Spleen (tissue), 13 donors: ENCODE measurements at places on chromosomes 3 and 15.

DNA sequence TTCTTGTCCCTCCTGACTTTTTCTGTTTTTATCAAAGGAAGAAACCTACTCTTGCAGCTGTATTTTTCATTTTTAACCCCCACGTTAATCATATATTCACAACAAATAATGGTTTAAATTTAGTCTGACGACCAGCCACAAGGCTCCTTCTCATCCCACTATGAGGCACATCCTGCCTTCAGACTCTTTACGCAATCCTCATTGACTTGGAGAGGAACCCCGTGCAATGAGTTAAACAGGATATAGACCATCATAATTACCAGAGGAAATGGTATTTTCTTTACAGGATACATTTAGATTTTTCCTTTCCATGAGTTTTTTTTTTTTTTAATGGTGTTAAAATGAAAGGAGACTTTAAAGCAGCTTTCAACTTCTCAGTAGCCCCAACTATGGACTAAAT is 68.5 kb downstream of the WWTR1 start:
- peaks cover 47% of the 10 kb centered on the region for H3K4me1 ChIP-seq
- DNase-seq = no peak
- no peak overlapping the region for H3K4me3 ChIP-seq
- no peaks in the 10 kb centered on the region for H3K36me3 ChIP-seq
- no peaks in the 10 kb centered on the region for H3K27me3 ChIP-seq

DNA sequence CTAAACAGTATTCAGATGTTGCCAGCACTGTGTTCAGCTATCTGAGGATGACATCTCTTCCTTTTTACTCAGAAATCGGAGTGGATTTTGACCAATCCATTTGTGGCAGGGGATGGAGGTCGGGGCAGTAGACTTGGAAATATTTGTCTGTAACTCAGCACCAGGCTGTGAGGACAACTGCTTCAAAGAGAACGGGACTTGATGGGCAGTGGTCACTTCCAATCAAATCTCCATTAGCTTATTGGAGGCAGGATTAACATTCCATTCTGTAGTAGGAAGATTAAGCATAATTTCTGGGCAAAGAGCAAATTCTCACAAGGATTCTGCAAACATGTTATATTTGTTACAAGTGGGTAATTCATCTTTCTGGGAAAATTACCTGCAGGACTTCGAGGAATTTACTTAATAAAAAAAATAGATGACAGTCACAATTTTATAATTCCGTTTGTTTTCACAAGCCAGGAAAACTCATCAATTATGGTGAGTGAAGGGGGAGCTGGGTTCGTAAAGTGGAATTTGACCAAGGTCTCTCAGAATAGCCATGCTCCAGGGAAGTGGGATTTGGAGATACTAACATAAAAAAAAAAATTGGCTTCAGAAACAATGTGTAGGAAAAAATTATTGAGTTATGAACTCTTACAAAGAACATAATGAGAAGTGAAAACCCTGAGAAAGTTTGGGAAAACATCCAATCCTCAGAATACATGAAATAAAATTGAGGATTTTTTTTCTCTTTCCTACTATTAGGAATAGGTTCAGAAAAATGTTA is 18.1 kb downstream of the CRABP1 start:
- H3K27ac ChIP-seq = no peak overlapping the region
- no peaks in the 10 kb centered on the region for H3K27me3 ChIP-seq
- H3K4me1 ChIP-seq = no peaks in the 10 kb centered on the region
- no peaks in the 10 kb centered on the region for H3K36me3 ChIP-seq

- no peaks in the 10 kb centered on the region for H3K4me1 ChIP-seq
- peaks cover 19% of the 10 kb centered on the region for H3K36me3 ChIP-seq
- H3K27me3 ChIP-seq = no peaks in the 10 kb centered on the region
These were observed 232.5 kb upstream of the ST8SIA2 start for GRCh38 chr15:92161039-92161670.

GRCh38 chr3:73451301-73451944 is 173.3 kb downstream of the PDZRN3 start:
- no peak overlapping the region for H3K4me3 ChIP-seq
- peaks cover 5% of the 10 kb centered on the region for H3K4me1 ChIP-seq
- no peaks in the 10 kb centered on the region for H3K36me3 ChIP-seq
- DNase-seq = no peak
- H3K27ac ChIP-seq = no peak overlapping the region

- H3K4me1 ChIP-seq = no peaks in the 10 kb centered on the region
- H3K27ac ChIP-seq = no peak overlapping the region
- no peak overlapping the region for H3K4me3 ChIP-seq
- no peak for DNase-seq
- no peaks in the 10 kb centered on the region for H3K36me3 ChIP-seq
These were observed 79.8 kb upstream of the RAD18 start for GRCh38 chr3:9043063-9043462.

DNA sequence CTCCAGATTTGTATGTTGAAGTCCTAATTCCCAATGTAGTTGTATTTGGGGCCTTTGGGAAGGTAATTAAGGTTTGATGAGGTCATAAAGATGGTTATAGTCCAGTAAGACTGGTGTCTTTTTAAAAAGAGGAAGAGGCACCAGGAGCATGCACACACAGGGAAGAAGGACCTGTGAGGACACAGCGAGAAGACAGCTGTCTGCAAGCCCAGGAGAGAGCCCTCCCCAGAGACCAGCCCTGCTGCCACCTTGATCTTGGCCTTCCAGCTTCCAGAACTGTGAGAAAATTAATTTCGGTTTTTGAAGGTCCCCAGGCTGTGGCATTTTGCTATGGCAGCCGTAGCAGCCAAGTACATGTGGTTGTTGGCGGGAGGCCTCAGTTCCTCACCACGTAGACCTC is 32.8 kb upstream of the TSEN2 start:
- no peak overlapping the region for H3K27ac ChIP-seq
- no peaks in the 10 kb centered on the region for H3K4me1 ChIP-seq
- H3K27me3 ChIP-seq = no peaks in the 10 kb centered on the region
- no peak for DNase-seq
- H3K4me3 ChIP-seq = no peak overlapping the region

DNA sequence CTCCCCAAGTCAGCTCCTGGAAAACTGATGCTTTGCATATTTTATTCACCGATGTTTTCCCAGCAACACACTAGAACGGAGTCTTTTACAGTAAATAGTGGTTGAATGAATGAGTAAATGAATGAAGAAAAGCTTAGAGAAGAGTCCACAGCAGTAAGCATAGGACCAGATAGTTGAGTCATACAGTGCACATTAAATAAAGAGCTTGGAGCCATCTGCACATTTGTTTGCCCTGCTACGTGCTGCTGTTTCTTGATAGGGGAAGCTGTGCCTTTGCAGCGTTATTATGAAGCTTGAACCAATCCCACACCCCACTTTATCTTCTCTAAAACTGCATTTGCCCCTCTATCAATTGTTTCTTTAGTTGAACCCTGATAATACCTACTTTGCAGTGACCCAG is 1.2 kb downstream of the FAM98B start:
- no peak for DNase-seq
- peaks cover 15% of the 10 kb centered on the region for H3K36me3 ChIP-seq
- H3K27ac ChIP-seq = no peak overlapping the region
- no peaks in the 10 kb centered on the region for H3K27me3 ChIP-seq
- peak overlapping the region; percentile 82 for H3K4me3 ChIP-seq

GRCh38 chr3:107487490-107487889 is 35.3 kb upstream of the BBX start:
- no peak overlapping the region for H3K4me3 ChIP-seq
- H3K27me3 ChIP-seq = no peaks in the 10 kb centered on the region
- H3K36me3 ChIP-seq = no peaks in the 10 kb centered on the region
- DNase-seq = no peak

GRCh38 chr3:66729687-66730393 is 229.0 kb upstream of the LRIG1 start:
- H3K36me3 ChIP-seq = no peaks in the 10 kb centered on the region
- no peak for DNase-seq

DNA sequence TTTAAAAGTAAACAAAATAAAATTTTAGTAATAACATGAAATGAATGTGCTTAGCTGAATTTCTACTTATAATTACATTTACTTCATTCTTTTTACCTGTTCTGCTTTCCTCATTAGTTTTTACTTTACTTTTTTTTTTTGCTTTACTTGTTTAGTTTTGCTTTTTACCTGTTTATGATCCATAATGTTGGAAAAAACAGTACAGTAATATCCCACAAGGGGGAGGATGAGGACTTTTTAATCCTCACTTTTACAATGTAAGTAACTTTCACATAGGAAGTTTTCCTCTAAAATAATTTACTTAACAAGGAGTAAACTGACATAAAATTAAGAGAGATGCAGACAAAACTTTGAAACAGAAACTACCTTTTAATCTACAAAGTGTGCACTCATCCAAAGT is 268.7 kb downstream of the TBC1D5 start:
- no peak overlapping the region for H3K4me3 ChIP-seq
- H3K27ac ChIP-seq = no peak overlapping the region
- no peak for DNase-seq
- no peaks in the 10 kb centered on the region for H3K4me1 ChIP-seq
- no peaks in the 10 kb centered on the region for H3K36me3 ChIP-seq
- H3K27me3 ChIP-seq = no peaks in the 10 kb centered on the region

- H3K36me3 ChIP-seq = no peaks in the 10 kb centered on the region
- no peak overlapping the region for H3K27ac ChIP-seq
- no peaks in the 10 kb centered on the region for H3K4me1 ChIP-seq
- DNase-seq = no peak
- H3K4me3 ChIP-seq = no peak overlapping the region
- no peaks in the 10 kb centered on the region for H3K27me3 ChIP-seq
These were observed 20.5 kb downstream of the POLR2M start for GRCh38 chr15:57727031-57727430.

DNA sequence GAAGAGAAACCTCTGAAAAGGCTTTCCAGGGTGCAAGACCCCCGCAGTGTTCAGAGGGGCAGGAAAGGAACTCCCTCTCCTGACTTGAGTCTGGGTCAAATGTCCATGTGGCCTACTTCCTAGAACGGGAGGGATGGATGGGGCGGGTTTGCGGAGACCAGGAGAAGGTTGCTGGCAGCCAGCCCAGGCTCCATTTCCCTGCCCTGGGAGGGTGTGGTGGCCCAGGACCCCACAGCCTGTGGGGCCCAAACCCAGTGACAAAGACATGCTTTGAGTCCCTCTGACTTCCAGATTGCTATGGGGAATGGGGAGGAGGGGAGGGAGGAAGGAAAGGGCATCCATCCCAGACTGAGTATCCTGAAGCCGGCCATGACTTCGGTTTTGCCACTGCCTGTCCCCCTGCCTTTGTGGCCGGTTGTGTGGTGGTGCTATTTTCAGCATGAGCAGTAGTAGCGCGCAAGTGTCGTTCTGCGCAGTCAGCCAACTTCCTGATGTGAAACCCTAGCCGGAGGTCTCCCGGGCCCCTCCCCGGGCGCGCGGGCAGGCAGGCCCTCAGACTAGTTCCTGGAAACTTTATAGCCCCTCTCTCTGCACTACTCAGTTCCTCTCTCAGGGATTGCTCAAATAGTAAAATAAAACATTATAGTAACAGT is 24.4 kb downstream of the MAGEF1 start:
- no peak overlapping the region for H3K27ac ChIP-seq
- H3K36me3 ChIP-seq = no peaks in the 10 kb centered on the region
- peaks cover 31% of the 10 kb centered on the region for H3K4me1 ChIP-seq
- H3K4me3 ChIP-seq = no peak overlapping the region

DNA sequence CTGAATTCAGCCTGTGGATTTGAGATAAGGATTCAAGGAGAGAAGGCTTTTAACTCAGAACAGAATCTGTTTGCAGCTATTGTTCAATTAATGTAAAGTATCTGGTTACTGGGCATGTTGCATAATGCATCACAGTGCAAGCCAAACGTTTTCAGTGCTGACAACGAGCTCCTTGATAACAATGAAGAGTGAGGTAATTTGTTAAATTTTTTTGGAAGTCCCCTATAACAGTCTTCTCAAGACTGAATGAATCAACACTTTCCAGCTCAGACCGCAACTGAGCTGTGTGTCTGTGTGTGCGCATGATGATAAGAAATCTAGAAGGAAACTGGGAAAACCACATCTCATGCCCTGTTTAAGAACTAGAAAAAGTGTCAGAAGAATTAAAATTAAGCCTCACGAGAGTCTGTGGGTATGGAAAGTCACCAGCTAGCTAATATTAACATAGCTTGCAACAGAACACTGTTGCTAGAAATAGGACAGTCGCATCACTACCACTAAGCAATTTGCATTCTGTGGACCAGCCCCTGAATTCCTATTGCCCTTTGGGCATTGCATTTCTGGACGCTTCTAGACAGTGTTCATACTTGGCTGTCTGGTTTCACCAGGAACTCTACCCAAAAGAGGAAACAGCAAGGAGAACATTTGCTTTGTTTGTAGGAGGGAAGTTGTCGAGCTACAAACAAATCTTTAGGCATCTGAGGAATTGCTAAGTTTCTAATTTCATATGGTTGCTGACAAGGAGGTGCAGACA is 43.7 kb upstream of the ATP2C1 start:
- no peaks in the 10 kb centered on the region for H3K4me1 ChIP-seq
- no peak overlapping the region for H3K4me3 ChIP-seq
- no peaks in the 10 kb centered on the region for H3K36me3 ChIP-seq
- no peak for DNase-seq
- no peaks in the 10 kb centered on the region for H3K27me3 ChIP-seq

DNA sequence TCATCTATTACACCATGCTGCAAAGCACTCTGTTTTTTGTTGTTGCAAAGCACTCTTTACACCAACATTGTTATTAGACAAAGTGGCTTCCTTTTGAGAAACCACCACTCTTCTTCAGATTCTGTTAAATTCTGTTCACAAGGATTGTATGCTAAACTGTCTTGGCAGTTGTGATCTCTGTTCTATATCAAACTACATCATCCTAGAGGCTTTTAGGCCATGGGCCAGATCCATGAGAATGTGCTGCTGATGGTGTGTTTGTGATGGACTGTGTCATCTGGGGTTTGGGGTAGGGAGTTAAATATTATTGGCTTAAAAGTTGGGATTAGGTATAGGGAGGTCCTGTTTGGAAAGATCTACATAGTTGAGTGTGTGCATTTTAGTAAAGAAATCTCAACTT is 229.8 kb downstream of the GAP43 start:
- no peak for DNase-seq
- no peaks in the 10 kb centered on the region for H3K4me1 ChIP-seq
- no peaks in the 10 kb centered on the region for H3K36me3 ChIP-seq
- no peak overlapping the region for H3K4me3 ChIP-seq

GRCh38 chr3:14900881-14901873 is 46.2 kb upstream of the NR2C2 start:
- no peaks in the 10 kb centered on the region for H3K36me3 ChIP-seq
- H3K4me1 ChIP-seq = no peaks in the 10 kb centered on the region
- H3K27ac ChIP-seq = no peak overlapping the region
- no peak overlapping the region for H3K4me3 ChIP-seq

GRCh38 chr3:71351403-71352149 is 232.0 kb downstream of the FOXP1 start:
- no peaks in the 10 kb centered on the region for H3K27me3 ChIP-seq
- no peaks in the 10 kb centered on the region for H3K4me1 ChIP-seq
- H3K36me3 ChIP-seq = no peaks in the 10 kb centered on the region
- DNase-seq = no peak
- no peak overlapping the region for H3K4me3 ChIP-seq
- H3K27ac ChIP-seq = no peak overlapping the region

- H3K4me1 ChIP-seq = no peaks in the 10 kb centered on the region
- no peak for DNase-seq
- no peaks in the 10 kb centered on the region for H3K36me3 ChIP-seq
These were observed 235.5 kb downstream of the PTPRG start for GRCh38 chr3:61796911-61797310.
